HL-60 (cell line): ENCODE measurements at places on chromosomes 3 and 15.

GRCh38 chr3:151016478-151016795, 43.9 kb upstream of the CLRN1 start:
- no peak for DNase-seq

GRCh38 chr3:122903171-122903570, 108.3 kb downstream of the SLC49A4 start:
- DNase-seq: no peak

DNA sequence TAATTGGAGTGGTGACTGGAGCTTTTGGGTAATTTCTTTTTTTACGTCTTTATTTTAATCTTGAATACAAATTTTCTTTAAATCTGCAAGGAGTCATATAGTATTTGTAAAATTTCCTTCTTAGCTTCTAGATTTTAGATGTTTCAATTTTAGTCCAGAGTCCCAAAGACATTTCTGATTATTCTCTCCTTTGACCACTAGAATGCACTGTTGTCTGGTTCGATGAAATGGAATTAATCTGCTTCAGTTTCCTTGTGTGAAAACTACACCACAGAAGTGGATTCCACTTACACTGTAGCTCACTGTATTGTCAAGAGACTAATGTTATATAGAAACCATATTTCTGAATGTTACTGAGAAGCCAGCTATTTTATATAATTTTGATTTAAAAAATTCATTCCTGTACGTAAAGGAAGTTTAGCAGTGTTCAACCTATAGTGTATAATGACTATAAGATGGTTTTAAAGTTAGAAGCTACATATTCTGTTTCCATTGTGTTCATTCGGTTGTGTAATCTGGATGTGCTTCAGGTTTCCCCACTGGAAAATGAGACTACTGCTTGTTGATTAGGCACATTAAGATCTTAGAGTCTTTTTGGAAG, 6.1 kb downstream of the GRAMD1C start:
- no peak for DNase-seq

DNA sequence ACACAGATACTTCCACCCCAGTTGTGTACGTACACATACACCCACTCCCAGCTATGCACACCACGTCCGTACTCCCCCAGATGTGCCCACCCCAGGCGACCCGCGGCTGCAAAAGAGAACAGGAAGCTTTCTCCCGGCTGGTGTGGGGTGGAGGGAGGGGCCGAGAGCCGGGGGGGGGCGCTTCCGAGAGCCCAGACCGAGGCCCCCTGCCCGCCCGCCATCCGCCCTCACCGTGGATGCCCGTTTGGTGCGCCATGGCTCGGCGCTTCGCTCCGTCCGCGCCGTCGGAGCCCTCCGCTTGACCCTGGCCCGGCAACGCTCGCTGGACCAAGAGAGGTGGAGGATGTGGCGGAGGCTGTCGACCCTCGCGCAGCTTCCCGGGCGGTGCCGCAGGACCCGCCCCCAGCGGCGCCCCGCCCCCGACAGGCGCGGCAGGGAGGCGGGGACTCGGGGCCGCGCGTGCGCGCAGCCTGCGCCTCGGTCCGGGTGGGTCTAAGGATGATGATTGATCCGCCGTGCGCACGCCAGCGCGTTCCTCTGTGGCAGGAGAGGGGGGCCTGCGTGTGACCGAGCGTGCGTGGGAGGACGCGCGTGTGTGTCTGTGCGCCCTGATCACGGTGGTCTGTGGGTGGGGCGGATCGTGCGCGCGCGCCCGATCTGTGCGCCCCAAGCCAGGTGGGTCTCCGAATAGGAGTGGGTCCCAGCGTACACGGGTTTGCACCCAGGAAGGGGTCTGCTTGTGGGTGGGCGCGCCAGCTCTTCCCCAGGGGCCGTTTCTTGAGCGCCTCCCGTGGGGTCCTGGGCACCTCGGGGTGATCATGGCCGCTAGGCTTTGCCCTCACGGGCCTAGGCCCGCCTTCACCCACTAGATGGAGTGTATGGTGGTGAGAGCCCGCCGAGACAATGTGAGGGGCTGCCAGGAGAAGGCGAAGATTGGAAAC, at the start of gene TWF2:
Gene TWF2, minus strand, starts transcription at position 398 of the 941 bp plus-strand sequence. Its CDS starts 142 bp downstream, at position 256.
- DNase-seq: peak; percentile 68

DNA sequence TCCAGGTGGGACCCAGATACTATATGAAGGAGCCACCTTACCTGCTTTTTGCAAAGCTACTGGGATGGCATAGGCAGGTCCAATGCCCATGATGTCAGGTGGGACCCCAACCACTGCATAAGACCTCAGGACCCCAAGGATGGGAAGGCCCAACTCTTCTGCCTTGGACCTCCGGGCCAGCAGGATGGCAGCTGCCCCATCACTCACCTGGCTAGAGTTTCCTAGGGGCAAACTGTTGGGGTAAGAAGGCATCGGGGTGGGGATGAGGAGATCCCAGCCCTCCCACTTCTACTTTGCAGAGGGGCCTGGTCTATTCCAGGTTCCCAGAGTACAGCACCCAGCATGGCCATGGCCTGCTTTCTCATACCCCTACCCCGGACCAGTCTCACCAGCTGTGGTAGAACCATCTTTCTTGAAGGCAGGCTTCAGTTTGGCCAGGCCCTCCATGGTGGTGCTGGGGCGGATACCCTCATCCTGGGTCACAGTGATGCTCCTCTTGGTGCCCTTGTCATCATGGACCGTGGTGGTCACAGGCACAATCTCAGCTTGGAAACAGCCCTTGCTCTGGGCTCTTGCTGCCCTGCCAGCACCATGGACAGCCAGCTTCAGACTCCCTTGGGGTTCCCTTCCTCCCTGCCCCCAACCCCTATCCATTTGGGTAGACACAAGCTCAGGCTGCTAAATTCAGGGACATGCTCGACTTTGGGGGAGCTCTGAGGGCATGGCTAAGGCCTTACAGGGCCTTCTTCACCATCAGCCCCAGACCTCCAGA, 10.6 kb downstream of the ACAA1 start:
- DNase-seq: no peak

- DNase-seq: no peak
Measured at GRCh38 chr3:107753494-107753893, 230.7 kb downstream of the BBX start.

DNA sequence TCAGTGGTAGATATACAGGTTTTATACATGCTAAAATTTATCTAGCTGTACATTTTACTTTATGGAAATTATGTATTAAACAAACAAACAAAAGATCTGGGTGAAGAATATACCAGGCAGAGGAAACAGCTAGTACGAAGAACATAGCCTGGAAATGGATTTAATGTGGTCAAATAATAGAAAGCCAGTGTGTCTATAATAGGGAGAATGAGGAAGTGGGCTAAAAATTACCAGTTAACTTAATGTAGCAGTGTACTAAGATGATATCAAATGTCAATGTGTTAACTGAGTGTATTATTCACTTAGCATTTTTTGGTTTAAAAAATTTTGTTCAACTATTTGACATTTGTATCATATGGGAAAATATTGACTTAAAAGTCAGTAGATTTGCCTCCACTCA, 22.8 kb upstream of the SLC15A2 start:
- DNase-seq: no peak

- DNase-seq: no peak
Measured at GRCh38 chr3:135891121-135891520, 74.4 kb upstream of the PPP2R3A start.

- DNase-seq: no peak
Measured at GRCh38 chr3:112140584-112140983, 7.5 kb upstream of the GCSAM start.

GRCh38 chr3:140719841-140720614, 42.2 kb downstream of the TRIM42 start:
- DNase-seq: no peak

GRCh38 chr3:81974751-81975150, 213.3 kb upstream of the GBE1 start:
- no peak for DNase-seq

- peak; percentile 84 for DNase-seq
Measured at GRCh38 chr15:91243826-91244225, 143.8 kb downstream of the SV2B start.

DNA sequence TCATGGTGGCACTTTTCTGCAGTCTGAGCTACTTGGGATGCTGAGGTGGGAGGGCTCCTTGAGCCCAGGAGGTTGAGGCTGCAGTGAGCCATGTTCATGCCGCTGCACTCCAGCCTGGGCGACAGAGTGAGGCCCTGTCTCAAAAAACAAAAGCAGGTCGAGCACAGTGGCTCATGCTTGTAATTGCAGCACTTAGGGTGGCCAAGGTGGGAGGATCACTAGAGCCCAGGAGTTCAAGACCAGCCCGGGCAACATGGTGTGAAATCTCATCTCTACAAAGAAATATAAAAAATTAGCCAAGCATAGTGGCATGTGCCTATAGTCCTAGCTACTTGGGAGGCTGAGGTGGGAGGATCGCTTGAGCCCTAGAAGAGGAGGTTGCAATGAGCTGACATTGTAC, 10.0 kb downstream of the UBAP1L start:
- no peak for DNase-seq

- DNase-seq: no peak
Measured at GRCh38 chr15:73374604-73375003, 5.8 kb upstream of the HCN4 start.

- no peak for DNase-seq
Measured at GRCh38 chr3:170081079-170081741, 43.4 kb downstream of the GPR160 start.

DNA sequence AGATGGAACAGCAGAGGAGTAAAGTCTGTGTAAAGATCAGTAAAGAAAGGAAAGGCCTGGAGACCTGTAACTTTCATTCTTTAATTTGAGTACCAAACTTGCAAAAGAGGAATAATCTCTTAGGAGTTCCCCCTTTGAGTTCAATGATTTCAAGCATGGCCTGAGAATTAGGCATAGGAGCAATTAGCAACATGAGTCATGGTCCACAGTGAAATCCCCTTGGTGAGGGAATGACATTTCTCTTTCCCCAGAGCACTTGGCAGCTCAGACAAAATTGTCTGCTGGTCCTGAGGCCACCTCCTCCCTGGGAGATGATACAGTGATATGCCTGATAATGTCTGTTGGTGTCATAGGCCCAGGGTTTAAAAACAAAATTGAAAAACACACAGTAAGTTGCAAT, 81.4 kb upstream of the CRBN start:
- no peak for DNase-seq

- DNase-seq: no peak
Measured at GRCh38 chr3:184228376-184229137, 828 bp upstream of the VWA5B2 start.

DNA sequence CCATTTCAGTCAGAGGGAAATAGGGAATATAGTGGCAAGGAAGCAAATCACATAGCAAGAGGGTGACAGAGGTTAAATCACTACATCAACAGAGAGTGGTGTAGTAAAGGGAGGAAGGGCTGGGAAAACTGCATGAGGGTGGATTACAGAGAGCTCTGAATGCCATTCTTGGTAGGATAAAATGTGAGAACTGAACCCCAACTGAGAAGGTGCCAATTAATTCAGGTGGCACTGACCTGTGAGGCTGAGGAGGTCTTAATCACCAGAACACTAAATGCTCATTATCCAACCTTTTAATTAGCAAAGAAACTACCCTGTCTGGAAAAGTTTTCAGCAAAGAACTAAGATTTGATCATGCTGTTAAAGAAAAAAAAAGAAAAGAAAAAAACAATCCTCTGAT, 202.7 kb downstream of the LRRN1 start:
- DNase-seq: no peak

- DNase-seq: no peak
Measured at GRCh38 chr3:58798312-58798711, 131.7 kb upstream of the FAM3D start.

- no peak for DNase-seq
Measured at GRCh38 chr15:82950295-82950694, 2.2 kb downstream of the HOMER2 start.

- no peak for DNase-seq
Measured at GRCh38 chr15:98694161-98694560, 45.8 kb downstream of the IGF1R start.

- no peak for DNase-seq
Measured at GRCh38 chr3:115758076-115758763, 134.9 kb downstream of the GAP43 start.

DNA sequence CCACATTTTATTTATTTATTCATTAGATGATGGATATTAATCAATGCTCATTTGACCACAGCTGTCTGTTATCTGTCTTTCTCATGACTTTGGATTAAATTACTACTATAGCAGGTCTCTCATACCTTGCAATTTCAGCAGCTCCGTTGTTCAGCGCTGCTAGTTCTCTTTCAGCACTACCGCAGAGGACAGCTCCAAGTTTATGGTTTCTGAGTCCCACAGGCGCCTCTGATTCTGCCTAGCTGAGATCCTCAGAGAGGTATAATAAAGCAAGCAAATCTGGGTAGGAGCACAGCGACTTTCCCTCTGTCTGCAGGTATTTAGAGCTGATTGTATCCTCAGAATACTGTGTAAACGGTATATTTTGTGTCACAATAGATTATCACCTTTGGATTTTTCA, 204.9 kb downstream of the CNTN4 start:
- DNase-seq: no peak

DNA sequence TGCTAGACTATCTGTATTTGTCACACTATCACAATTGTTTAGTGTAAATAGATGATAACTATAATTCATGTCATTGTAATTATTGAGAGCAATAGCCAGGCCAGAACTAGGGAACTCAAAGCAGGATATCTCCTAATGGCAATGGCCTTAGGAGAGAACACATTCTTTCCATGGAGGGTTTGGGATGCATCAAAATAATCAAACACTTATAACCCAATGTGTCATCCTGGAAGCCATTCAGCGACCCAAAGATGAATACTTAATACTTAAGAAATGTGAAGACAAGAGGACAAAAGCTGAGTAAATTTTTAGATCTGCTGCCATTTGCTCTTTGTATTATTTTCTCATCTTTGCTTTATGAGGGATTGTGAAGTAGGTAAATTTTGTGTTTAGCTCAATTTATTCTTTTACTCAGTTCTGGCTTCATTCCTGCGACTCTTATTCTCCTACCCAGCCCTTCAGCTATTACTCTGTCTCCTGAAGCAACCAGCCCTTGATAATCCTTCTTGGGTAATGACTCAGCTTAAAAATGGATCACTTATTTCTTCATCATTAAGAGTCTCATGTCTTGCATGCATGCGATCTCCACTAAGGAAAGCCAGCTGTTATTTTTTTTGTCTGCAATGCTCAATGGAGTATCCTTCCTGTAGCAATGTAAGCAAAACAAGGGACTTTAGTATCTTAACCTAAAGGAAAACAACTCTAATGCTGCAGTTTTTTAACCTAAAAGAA, 2.0 kb downstream of the OR4F15 start:
- no peak for DNase-seq

DNA sequence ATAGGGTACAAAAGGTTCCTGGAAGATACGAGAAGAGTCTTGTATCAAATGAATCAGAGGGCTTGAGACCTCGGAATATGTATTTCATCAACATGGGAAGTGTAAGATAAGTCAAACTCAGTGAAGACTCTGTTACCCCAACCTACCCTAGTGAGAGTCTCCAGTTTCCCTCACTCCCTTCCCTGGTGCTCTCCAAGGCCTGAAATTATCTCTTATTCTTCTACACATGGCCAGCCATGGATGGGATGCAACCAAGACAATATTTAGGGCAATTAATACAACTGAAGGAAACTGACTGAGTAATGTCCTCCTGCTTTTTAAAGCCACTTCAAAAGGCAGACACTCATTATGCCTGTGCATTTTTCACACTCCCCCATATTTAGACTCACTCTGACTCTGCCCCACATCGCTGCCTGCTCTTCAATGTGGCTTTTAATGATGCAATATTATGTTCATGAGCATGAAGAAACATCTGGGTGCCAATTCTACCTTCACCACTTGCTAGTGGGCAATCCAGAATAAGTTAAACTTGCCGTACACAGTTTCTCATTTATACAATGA, 137.1 kb upstream of the THBS1 start:
- no peak for DNase-seq

- no peak for DNase-seq
Measured at GRCh38 chr3:8853081-8853480, 83.7 kb upstream of the OXTR start.
